ENCODE measurements at places on chromosomes 2 and 18.

GRCh38 chr2:219433666-219434467, 776 bp upstream of the SPEG start:
- DNase-seq = peak; percentile 29

DNA sequence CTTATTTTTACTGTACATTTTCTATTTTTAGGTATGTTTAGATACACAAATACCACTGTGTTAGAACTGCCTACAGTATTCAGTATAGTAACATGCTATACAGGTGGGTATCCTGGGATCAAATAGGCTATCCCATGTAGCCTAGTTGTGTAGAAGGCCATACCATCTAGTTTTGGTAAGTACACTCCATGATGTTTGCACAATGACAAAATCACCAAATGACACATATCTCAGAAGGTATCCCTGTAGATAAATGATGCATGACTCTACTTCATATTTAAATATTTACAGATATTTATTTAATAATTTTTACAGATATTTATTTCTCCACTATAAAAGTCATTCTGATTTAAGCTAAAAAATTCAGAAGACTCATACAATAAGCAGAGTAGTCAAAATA, 233.8 kb upstream of the OSR1 start:
- no peak for DNase-seq

DNA sequence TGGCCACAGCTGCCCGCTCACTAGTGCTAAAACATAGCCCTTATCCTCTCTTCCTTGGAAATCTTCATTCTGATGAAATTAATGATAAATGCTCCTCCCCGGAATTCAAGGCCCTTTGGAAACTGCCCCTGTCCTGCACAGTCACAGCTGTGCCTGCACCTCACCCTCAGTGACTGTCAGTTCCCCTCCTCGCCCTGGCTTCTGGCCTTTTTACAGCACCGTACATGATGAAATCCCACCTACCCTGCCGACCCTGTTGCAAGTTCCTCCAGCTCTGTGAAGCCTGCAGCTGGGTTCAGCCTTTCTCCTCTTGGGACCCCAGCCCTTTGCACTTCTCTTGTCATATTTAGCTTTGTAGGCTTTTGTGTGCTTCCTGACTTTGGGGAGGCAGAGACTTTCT, 48.4 kb downstream of the DCDC2C start:
- no peak for DNase-seq

DNA sequence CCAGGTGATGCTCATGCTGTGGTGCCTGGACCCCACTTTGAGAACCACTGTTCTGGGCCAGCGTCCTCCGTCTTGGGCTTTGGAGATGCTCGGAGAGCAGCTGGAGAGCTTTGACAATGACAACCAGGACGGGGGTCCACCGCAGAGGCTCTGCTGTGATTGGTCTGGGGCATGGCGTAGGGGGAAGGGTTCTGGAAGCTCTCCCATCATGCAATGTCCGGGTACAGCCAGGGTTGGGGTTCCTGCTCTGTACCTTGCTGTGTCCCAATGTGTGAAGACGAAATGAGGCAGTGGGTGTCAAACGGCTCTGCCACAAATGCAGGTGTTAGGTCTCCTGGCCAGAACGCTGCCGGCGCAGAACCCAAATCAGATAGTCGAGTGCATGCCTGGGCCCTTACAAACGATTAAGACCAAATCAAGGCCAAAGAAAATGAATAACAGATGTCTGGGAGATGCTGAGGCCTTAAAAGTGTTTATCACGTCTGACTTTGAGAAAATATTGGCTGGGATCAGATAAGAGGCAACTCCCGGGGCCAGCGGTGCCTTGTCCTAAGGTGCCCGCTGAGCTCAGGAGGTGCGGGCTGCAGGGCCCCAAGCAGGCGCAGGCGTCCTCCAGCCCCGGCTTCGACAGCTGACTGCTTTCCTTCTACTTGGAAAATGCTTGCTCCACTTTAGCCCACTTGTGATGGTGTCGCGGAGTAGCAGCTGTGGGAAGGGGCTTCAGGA, 117.2 kb downstream of the VAPA start:
- no peak for DNase-seq

GRCh38 chr2:10407841-10408648, 40.1 kb downstream of the ODC1 start:
- DNase-seq = peak; percentile 96

DNA sequence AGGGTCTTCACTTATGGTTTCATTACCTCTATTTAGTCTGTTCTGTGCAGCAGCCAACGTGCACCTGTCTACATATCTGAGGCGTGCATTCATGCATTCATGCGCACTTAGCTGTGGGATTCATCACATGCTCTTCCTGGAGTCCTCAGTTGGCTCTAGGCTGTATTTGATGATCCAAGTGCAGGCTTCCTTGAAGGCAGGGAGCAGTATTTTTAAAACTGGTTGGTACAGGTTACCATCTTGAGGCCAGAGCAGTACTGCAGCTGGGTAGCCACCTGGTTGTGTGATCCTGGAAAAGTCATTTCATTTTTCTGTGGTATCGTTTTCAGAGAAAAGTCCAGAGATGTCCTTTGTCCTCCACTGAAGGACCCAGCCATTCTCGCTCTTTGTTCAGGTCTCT, 109.8 kb downstream of the EN1 start:
- no peak for DNase-seq

- no peak for DNase-seq
Observed at GRCh38 chr2:129823044-129823443, 156.4 kb upstream of the RAB6C start.

- no peak for DNase-seq
Observed at GRCh38 chr2:226474131-226474530, 325.5 kb downstream of the IRS1 start.

GRCh38 chr18:59437851-59438569, 78.9 kb upstream of the LMAN1 start:
- no peak for DNase-seq

- no peak for DNase-seq
Observed at GRCh38 chr2:25071966-25072365, 30.1 kb downstream of the EFR3B start.

DNA sequence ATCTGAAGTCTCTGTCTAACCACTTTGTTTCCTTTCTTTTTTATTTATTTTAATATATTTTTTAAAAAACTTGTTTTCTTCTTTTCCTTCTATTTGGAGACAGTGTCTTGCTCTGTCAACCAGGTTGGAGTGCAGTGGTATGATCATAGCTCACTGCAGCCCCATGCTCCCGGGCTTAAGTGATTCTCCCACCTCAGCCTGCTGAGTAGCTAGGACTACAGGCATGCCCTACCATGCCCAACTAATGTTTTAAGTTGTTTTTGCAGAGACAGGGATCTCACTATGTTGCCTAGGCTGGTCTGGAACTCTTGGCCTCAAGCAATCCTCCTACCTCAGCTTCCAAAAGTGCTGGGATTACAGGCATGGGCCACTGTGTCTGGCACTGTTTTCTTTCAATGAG, 81.1 kb upstream of the TLK1 start:
- no peak for DNase-seq
